ENCODE measurements at places on chromosomes 6 and 20.

DNA sequence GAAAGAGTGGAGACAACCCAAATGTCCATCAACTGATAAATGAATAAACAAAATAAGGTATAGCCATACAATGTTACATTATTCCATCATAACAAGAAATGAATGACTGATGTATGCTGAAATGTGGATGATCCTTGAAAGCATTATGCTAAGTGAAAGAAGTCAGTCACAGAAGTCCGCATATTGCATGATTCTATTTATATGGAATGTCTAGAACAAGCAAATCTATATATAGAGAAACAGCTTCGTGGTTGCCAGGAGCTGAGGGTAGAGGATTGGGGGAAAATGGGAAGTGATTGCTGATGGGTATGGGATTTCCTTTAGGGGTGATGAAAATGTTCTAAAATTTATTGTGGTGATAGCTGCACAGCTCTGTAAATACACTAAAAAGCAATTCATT, 196.8 kb downstream of the ATXN1 start:
- no peak for DNase-seq

DNA sequence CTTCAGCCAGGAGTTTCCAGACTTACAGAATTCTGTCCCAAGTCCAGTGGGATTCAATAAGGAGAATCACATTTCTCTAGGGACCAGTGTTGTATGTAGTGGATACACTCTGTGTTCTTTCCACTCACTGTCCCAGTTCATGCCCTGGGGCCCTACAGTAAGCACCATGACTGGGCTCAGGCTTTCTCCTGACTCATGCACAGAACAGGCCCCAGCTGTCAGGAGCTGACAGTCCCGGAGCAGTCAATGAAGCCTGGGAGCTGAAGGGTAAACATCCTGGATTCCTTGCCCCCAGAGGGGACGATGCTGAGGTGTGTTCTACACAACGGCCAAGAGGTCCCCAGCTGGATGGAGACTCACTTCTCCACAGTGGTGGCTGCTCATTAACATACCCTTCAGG, 40.2 kb upstream of the LRFN2 start:
- DNase-seq: no peak

GRCh38 chr6:103405321-103405720, 1454.4 kb downstream of the HACE1 start:
- no peak for DNase-seq

DNA sequence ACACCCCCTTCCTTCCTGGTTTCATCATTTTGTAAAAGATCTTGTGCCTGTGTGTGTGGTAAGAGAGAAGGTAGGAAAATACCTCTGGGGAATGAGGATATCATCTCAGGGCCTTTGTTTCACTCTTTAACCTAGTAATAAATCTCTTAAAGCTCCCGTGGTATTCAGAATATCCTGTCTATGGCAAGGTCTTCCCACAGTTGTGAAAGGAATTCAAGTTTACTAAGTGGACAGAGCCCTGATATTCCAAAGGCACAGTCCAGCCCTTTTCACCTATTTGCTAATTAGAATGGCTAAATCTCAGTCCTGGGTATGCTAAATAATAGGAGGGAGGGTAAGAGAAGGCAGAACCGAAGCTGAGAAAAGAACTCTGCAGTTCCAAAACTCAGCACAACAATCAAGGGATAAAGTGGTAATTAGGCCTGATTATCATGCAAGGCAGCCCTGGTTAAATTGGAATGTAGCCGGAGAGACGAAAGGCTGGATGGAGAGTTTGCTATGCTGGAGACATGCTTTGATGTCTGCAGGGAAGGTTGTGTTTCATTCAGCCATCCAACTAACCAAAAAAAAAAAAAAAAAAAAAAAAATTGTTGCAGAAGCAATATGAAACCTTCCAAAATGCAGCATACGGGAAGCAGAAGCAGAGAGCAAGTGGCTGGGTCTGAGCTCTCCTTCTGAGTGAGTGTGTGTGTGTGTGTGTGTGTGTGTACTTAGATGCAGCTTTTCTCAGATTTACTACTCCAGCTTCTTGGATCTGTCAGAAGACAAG, 28.5 kb upstream of the PIM1 start:
- no peak for DNase-seq

DNA sequence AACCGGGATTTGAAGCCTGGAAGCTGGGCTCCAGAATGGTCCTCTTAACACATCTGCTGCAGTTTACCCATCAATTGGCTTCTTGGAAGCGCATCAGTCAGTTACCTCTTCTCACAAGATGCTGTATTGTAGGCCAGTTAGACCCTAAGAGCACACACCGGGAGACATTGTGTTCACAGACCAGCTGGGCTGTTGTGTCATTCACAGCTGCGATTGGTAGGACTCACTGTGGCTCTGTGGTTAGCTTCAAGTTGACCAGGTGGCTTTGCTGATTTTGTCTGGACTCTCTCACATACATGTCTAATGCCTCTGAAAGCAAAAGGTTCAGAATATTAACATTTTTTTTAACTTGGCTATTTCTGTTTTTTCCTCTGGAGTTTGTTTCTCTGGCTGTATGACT, 64.8 kb downstream of the SNX9 start:
- no peak for DNase-seq

DNA sequence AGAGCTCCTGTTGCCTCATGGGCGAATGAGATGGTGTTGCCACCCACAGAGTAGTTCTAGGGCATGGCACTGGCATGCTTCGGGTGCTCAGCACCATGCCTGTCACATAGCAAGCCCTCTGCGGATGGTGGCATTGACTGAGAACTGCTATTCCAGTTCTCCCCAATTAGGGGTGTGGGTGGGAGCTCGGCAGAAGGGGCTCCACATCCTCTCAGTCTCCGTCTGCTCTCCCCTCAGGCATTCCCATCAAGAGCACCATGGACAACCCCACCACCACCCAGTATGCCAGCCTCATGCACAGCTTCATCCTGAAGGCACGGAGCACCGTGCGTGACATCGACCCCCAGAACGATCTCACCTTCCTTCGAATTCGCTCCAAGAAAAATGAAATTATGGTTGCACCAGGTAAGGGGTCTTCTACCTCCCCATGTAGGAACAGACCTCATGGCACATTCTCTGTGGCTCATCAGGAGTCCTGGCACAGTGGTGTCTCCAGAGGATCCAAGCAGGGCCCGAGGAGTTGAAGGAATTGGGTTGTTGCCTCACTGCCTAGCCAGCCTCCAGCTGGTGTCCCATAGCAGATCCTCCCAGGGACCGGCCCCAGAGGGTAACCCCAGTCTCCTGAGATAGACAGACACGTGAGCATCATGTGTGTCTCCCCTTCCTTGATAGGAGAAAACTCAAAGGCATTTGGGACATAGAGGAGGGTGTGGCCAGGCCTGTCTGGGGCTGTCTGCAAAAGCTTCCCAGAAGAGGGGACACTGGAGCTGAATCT, 18.4 kb downstream of the DYNLRB1 start:
- DNase-seq: no peak

All from NCI-H2081 (cell line).